ENCODE measurements at places on chromosomes 13 and 19.

- DNase-seq = no peak
Measured at GRCh38 chr13:45073809-45074208, 46.5 kb upstream of the GTF2F2 start.

- DNase-seq = no peak
Measured at GRCh38 chr13:40664350-40665125, 1.9 kb downstream of the FOXO1 start.

GRCh38 chr13:24870380-24870760 is 106.4 kb downstream of the RNF17 start:
- DNase-seq = no peak

- no peak for DNase-seq
Measured at GRCh38 chr19:3480383-3481091, at the start of gene SMIM24. Gene SMIM24, minus strand, starts transcription at chr19:3480525. Its CDS starts 62 bp downstream, at chr19:3480463.

DNA sequence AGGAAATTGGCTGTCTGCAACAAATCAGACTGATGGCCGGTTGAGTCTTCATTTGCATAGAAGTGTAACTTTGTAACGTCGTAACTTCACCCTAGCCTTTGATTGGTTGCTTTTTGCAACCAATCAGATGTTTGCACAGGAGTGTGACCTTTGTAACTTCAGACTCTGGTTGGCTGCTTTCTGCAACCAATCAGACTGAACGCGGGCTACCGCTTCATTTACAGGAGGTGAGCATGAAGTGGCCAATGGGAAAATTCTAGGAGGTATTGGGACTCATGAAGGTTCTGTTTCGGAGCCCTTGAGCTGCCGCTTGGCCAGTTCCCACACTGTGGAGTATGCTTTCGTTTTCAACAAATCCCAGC is 441 bp upstream of the ZNF559 start:
- DNase-seq = peak; percentile 51

- no peak for DNase-seq
Measured at GRCh38 chr13:80605716-80606115, 264.8 kb upstream of the SPRY2 start.

DNA sequence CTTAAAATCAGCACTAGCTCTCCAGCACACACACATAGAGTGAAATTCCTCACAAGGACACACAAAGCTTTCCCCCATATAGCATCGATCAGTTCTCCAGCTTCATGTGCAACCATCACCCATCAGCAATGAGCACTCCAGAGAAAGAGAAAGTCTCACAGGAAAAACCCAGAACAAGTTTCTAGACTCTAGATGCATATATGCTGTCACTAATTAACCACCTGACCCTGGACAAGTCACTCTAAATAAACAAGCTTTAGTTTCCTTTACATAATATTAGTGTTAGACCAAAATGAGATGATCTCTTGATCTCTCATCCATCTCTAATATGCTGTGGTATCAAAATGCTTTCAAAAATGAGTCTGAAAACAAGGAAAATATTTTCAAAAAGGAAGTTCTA is 81.2 kb downstream of the TBC1D4 start:
- DNase-seq = no peak

DNA sequence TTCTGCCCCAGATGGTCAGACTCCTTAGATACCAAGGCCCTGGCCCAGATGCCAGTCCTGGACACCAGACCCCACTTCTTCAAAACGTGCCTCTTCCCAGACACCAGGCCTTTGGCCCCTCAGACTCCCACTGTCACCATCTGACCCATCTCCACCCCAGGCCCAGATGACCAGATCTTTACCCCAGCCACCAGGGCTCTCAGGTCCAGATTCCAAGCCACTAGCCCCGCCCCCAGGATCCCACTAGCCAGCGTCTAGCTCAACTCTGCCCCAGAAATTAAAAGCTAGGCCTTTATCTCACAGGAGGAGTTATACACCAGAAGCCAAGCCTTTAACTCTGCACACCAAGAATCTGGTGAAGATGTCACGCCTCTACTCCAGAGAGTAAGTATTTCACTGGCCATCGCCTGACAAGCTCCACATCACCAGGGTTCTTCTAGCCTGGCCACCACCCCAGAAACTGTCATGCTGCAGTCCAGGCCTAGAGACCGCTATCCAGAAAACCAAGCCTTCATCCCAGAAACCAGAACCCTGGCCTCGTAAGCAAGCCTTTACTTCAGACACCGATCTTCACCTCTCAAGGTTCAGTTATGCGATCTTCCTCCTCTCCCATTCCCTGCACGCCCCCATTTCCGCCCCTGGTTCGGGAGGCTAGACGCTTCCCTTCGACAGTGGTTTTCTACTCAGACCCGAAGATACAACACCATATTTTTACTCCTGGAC is 595 bp downstream of the XAB2 start:
- no peak for DNase-seq

GRCh38 chr19:46704379-46705076 is 12.4 kb downstream of the PRKD2 start:
- DNase-seq = no peak

- DNase-seq = peak; percentile 57
Measured at GRCh38 chr13:52411629-52412028, 5.7 kb upstream of the THSD1 start.

DNA sequence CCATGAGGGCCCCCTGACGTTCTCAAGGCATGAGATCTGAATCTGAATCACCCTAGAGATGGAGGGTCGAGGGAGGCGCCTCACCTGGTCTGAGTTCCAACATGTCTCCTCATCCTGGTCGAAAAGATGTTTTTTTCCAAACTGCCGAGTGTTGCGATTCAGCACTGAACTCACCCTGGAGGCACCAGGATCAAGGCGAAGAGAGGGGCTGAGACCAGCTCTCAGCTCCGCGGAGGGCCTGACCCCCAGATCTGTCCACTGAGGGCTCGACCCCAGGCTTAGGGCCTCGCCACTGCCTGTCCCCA is 555 bp downstream of the NR2C2AP start:
- no peak for DNase-seq

- DNase-seq = no peak
Measured at GRCh38 chr13:55576389-55576788, 1564.3 kb upstream of the PRR20A start.

GRCh38 chr13:93797463-93797862 is 570.9 kb downstream of the GPC6 start:
- DNase-seq = no peak

DNA sequence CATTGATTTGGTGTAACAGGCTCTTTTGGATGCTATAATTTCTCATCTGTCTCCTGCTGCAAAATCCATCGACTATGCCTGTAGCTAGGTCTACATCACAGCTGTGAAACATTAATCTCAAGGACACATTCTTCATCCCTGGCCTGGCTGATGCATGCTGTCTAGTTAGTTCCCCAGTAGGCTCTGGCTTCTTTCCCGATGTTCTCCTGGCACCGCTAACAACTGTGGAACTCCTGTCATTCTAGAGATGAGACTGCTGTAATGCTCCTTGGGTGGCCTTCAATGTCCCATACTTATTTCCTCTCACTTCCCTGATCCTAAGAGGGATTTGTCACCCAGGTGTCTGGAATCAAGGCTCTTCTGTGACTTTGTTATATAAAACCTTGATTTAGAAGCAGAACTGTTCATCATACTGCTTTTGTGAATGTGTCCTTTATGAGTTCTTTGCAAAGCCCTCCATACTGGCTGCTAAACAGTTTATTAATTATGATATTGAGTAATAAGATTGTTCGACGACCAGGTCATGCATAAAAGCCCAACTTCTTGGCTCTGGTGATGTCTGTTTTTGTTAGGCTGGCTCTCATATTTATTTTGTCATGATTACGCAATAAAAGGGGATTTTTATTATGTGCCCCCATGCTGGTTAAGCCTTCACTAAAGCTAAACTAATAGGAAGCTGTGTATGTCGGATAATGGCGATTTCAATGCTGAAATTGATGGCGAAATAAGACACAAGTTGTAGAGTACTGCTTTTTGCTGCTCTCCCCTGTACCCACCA is 227.5 kb downstream of the DCT start:
- DNase-seq = no peak

DNA sequence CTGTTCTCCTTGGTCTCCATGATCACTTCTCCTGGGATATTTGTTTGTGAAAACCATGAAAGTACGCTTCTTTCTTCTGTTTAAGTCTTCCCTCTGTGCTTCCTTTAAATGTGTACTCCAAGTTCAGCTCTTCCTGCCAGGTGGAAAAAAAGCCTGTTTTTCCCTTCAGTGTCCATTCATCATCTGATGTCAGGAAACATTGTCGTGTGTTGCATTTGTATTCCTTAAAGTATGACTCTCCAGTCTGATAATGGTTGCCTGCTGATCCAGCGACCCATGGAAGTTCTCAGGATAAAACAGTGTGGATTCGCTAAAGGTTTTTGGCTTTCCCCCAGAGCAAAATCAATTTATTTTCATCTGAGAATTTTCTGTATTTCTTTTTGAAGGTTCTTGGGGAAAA is 22.3 kb downstream of the SACS start:
- no peak for DNase-seq

DNA sequence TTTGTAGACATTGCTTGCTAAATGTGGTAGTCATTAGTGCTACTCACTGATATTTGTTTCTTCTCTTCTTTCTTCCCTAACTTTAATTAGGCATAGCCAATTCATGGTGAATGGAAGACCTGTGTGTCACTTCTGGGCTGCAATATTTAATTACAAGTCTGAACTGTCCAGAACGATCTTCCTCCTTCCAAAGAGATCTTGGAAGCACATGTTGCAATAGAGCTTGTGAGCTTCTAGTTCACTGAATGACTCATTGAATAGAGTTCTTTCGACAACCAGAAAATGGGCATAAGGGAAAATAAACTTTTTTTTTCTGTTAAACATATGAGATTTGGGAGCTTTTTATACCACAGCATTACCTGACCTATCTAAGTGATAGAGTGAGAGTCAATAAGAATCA is 1264.6 kb downstream of the PCDH9 start:
- peak; percentile 16 for DNase-seq

GRCh38 chr13:60080850-60081249 is 82.9 kb downstream of the DIAPH3 start:
- DNase-seq = no peak

DNA sequence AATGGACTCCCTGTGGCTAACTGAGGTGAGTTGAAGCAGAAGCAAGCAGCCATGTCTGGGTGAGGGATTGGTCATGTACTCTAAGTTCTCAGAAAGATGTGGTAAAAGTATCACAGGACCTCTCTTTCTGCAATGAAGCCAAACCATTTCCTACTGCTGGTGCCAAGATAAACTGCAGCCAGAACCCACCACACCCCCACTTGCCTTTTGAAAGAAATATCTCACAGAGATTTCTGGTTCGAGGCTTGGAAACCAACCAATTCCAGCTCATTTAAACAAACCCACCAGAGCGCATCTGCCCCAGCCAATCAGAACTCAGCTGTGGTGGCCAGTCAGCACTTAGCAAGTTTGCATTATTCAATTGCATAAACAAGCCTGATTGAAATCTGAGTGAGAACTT is 204.5 kb upstream of the ATXN8OS start:
- DNase-seq = no peak

DNA sequence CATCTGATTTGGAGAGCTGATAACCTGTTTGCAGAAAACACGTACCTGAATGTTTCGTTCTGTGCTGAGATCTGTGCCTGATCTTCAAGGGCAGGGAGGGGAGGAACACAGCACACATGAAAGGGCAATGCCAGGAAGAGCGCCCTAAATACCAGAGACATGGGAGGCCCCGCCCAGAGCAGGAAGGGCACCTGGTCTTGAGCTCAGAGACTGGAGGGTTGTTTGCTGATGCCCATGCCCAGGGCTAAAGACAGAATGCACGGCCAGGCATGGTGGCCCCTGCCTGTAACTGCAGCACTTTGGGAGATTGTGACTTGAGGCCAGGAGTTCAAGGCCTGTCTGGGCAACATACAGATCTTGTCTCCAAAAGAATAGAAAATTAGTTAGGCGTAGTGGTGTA is 183.2 kb downstream of the TUBA3C start:
- no peak for DNase-seq
